ENCODE measurements at places on chromosomes 11 and 22.

DNA sequence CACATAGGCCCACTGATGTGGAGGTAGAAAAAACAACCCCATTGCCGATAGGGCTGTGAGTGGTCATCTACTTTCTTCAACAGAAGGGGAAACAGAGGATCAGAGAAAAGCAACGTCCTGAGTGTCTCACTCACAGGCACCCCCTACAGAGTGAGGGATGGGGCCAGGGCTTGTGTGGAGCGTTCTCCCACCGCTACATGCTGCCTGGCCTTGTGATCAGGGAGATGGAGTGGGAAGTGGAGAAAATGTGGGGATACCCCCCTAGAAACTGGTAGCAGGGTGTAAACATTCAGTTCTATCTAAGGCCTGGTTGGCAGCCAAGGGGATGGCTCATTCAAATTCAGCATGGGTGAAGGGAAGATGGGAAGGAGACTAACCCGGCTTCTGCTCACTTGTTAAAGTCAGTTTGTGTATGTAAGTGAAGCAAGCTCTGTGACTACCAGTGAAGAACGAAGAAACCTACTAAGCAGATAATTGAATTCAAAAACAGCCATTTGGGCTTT is 73.0 kb upstream of the NAV2 start:
- no peak for DNase-seq

DNA sequence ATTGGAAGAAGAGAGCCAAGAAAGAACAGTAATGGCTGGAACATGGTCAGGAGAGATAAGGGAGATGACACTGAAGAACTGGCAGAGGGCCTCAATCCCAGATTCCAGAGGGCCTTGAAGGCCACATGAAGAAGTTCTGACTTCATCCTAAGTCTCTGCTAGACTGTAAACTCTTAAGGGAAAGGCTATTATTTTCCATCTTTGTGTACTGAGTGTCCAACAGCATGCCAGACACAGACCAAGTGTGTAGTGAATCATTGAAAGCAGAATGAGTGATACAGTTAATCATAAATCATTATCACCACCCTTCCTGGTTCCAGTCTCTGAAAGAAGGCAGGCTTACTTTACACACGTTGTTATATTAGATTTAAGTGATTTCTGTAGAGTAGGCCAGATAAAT is 185.3 kb upstream of the C11orf87 start:
- no peak for DNase-seq

DNA sequence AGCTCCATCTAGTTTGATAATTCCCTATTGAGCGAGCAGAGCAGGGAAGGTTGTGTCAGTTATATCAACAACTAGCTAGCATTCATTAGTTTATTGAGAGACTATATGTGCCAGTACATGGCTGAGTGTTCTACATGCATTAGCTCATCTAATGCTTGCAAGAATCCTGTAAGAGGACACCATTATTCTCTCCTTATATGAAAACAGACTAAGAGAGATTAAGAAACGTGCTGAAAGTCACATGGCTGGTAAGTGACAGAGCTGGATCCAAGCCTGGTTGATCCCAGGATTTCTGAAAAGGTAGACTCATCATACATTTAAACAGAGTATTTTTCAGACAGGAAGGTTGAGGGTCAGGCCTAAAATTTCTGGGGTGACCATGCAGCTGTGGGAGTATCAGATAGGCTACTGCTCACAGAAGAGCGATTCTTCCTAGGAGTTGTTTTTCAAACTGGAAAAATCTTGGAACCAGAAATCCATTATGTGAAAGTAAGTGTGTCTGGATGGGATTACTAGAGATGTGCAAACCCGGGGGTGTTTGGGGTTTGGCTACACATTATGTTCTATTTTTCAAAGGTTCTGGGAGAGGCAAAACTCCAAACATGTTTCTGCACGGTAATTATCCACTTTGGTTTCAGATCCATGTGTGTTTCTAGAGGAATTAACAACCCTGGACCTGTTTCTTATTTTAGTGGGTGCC is 213.3 kb downstream of the FAM76B start:
- no peak for DNase-seq

DNA sequence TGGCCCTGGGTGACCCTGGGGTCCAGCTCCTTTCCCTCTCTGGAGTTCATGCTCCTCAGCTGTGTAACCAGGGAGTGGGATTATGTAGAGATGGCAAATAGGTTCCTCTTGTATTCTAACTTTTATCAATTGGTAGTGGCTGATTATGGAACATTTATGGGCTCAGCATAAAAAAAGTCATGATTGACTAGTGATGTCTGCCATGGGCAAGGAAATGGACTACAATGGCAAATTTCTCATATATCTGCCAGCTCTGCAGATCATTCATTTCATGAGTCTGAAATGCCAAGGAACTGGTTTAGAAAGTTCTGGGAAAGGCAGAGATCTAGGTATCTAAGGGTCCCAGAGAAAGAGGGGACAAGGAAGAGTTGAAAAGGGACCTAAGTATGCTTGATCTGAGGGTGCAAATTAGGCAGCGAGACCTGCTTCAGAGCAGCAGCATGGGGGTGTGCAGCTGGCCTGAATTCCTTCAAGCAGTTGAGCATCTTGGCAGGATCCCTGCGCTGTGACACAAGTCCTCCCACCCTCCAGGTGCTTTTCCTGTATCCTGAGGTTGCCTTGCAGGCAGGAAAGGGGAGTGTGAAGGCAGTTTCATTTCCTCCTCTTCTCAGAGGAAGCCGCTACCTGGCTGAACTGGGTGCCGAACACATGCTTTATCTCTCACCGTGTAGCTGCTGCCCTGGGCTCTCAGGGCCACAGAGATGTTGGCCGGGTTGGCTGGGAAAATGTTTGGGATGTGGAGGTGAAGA is 10.4 kb downstream of the SLC15A3 start:
- no peak for DNase-seq

- DNase-seq = no peak
Observed at GRCh38 chr11:73585834-73586575, 11.9 kb downstream of the FAM168A start.

DNA sequence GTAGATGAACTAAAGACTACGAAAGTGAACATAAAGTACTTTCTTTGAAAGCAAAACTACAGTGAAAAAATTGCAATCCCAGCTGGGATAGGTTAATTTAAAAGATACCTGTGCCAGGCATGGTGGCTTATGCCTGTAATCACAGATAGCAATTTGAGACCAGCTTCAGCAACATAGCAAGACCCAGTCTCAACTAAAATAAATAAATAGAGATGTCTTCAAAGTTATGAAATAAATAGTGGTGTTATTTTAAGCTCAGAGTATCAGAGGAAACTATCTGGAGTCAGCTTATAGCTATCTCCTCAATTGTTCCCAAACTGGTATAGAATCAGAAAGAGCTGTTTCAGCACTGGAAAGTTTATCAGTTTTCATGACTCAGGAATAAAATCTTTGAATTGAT is 17.3 kb upstream of the MMP13 start:
- DNase-seq = no peak

- DNase-seq = peak; percentile 32
Observed at GRCh38 chr11:62124186-62125113, 639 bp downstream of the INCENP start.

GRCh38 chr11:14193644-14194043 is 165.3 kb downstream of the RRAS2 start:
- DNase-seq = no peak

DNA sequence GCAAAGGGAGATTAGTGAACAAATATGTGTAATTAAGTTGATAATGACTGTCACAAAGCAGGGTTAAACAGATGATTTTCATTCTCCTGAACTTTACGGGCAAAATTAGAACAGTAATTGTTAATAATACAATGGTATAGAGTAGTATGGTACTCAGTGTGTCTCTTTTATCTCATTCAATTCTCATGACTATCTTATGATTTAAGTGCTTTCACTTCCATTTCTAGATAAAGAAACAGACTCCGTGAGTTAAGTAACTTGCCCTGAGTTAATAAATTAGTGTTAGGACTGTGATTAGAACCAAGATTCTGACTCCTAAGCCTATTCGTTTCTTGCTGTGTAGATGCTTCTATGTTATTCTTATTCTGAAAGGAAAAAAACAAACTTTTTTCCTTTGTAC is 22.0 kb downstream of the PIH1D2 start:
- no peak for DNase-seq

DNA sequence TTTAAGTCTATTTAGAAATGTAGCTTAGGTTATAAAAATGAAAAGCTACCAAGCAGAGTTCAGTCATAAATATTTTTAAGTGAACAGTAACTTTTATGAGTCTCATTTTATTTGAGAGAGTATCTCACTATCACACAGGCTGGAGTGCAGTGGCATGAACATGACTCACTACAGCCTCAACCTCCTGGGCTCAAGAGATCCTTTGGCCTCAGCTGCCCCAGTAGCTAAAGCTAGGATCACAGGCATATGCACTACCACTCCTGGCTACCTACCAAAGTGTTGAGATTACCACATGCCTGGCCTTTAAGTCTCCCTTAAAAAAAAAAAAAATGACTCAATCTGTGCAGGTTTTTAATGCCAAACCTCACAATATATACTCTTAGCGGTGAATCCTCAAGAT is 34.7 kb upstream of the CLNS1A start:
- DNase-seq = no peak
